Neural crest cell (in vitro differentiated cells): ENCODE measurements at places on chromosomes 6 and 20. TPM values are rescaled to one million over a fixed set of nuclear protein-coding genes. Genes with fewer than 3 reads are reported as not detected.

DNA sequence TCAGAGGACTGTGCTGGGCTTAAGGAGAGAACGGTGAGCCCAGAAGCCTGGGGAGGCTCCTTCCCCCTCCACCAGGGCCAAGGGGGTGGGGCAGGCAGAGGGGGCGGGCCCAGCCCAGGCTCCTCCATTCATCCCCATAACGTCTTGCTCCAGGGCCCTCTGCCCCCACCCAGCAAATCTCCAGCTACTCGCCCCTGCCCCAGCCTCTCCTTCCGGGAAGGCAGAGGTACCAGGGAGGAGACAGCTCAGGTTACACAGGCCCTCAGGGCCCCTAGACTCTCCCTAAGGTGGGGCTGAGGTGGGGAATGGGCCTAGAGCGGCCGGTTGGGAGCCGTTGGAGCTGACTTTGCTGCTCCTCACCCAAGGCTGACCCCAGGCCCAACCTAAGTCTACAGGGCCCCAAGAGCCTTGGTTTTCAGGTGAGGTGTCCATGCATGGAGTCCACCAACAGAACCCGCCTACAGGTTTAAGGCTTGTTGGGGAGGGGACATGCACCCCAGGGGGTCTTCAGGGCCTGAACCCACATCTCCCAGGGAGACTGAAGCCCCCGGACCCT, 1.2 kb downstream of the LAMA5 start:
- no peak for DNase-seq

The CDSN gene
- not detected in 2 replicates for total RNA-seq

DNA sequence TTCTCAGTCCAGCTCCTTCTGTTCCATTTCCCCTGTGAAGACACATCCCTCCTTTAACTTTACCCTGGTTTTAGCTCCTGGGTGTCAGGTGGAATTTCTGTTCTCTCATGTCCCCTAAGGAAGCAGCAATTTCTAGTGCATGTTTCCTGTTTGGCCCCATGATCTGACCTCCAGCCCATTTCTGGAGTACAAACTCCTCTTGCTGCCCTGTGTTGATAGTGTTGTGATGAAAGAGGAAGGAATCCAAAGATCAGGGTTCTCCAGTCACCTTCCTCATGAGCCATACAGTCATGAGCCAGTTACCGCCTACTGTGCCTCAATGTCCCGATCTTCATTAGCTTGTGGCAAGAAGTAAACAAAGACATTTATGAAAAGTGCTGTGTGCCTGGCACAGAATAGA, 97.4 kb downstream of the PHACTR1 start:
- DNase-seq: no peak

The ZBTB46 gene
- 23.7 and 23.8 TPM in 2 replicates for total RNA-seq

GRCh38 chr20:4509825-4510522, 211.7 kb upstream of the PRND start:
- DNase-seq: no peak

DNA sequence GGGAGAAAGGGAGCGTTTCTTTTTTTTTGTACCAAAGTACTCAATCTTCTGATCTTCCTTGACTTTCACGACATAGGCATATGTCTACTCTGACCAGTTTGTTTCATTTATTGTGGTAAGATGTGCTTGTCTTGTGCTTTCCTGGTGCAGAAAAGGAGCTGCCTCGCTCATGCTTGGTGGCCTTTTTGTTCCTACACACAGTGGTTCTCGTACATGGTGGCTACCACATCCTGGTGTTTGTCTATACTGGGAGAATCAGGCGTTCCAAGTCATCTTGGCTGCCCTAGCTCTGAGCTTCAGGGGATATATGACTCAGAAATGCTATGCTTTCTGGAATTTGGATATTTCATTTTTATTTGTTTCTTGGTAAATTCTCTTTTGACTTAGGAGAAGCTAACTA, 31.8 kb downstream of the MYB start:
- DNase-seq: no peak

- DNase-seq: no peak
Measured at GRCh38 chr6:81169166-81169565, 583.3 kb downstream of the TENT5A start.

DNA sequence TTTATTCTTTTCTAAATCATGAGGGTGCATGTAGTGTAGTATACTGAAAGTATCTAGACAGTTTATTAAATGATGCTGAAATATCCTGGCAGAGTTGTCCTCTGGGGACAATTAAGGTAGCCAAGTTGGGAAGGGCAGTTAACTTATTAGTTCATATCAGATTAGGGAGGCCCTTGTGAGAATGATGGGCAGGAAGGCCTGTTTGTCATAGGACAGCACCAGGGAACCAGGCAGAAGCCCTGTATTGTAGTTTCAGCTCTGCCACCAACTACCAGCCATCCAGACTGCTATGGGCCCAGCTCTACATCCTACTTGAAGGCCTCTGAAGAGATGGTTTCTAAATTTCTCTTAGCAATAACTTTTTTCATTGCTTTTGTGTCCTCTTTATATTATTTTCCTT, 4.0 kb downstream of the MYLIP start:
- no peak for DNase-seq

DNA sequence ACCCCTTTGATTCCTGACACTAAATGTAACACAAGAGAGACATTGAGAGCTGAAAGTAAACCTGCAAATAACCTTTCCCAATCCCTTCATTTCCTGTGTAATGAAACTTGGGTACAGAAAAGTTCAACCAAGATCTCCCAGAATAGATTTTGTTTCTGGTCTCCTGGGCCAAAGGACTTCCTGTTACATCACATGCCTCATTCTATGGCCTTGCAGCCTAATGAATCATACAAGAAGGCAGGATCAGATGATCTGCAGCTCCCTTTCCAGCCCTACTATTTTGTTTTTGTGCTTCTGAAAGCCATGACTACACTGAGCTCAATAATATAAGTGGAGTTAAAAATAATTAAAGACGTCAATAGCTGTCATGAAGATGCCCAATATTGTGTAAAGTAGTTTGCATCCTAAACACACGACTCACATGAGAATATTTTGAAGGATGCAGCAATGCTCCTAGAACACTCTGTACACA, 73.4 kb upstream of the NOX3 start:
- no peak for DNase-seq

The C20orf204 gene
- total RNA-seq: 2.1 and 2.3 TPM in 2 replicates

The HLA-DMB gene
- total RNA-seq: 0.59 and 0.63 TPM in 2 replicates
